ENCODE measurements at places on chromosomes 7 and 10.
A peak's percentile ranks its signal among the peaks of the same experiment; 100 is the strongest.

DNA sequence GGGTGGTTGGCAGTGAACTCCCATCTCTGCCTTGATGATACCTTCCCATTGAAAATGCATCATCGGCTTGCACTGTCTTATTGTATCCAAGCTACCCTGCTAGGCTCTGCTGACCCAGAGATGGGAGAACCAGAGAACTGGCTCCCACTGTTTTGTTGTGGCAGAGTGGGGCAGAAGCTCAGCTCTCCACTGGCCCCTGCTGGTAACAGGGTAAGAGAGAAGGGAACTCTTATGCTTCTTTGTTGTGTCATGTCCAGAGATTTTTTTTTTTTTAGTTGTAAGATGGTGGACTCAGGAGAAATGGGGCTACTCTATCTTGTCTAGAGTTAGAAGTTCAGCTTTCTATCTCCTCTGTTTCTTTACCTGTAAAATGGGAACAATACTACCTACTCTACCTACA is 100.5 kb upstream of the SDK1 start:
- no peak for DNase-seq

DNA sequence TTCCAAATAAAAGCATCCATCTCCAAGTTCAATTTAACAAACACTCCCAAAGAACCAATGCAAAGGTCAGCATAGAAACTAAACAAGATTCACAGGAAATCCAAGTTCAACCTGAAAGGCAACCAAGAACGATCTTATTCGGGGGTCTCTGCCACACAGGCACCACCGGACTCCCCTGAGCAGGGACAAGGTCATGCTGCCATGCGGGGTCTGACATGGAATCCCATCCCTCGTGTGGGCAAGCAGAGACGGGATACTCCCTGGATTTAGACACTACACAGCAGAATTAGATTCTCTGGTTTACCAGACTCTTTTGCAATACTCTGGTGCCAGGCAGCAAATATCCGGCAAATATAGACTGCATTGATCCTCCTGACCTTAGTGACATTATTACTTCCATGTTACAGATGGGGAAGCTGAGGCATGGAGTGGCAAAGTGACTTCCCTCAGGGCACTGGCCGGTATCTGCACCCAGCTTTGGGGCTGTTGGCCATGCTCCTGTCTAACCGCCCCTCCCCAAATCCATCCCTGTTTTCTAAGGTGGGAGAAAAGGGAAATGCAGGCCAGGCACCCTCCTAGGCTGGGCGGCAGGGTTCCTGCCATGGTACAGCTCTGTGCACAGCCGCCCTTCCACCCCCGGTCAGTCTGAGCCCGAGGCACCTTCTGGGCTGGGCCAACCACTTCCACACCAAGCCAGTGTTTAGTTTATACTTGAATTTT is 111.8 kb downstream of the VIPR2 start:
- no peak for DNase-seq

GRCh38 chr7:35799846-35800717 is 775 bp upstream of the SEPTIN7 start:
- DNase-seq = peak; percentile 47

DNA sequence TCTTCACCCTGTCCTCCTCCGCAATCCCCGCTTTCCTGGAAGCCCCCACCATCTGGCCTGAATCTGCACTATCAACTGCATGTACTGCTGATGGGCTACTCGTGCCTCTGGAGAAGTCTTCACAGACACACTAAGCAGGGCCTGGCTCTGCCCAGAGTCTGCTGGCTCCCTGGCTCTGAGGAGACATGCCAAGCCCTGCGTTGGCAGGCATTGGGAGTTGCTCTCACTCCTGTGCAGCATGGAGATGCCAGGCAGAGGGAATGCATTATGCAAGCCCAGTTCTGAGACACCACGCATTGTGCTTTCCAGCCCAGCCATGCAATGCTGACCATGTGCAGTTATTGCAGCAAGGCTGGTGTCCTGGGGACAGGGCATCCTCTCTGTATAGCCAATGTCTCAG is 314.6 kb downstream of the CXCL12 start:
- no peak for DNase-seq

DNA sequence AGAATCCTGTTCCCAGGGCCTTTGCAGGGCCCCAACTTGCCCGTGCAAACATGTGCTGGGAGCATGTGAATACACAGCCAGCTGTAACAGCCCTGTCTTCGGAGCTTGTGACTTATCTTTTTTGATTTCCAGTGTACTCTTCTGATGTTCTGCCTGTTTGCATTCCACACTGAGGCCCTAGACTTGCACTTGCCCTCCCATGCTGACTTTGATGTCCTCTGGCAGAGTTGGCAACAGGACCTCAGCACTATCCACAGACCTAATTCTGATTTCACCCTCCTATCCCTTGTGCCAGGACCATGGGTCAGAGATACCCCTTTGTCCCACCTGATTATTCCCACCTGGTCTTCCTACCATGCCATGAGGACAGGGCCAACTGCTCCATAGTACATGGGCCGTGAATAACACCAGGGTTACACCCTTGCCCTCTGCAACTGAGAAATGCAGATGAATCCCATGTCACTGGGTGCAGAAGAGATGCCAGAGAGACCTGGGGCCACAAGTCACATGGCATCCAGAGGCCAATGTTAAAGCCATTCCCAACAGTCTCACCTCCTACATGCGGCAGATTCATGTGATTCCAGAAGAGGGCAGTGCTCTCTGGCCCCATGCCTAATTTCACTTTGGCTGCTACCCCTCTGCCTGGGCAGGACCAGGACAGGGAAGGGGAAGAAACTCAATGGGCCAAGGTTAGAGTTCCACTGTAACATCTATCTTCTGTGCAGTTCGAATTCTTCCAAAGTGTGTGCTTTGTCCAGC is 43.0 kb downstream of the SCRN1 start:
- no peak for DNase-seq

DNA sequence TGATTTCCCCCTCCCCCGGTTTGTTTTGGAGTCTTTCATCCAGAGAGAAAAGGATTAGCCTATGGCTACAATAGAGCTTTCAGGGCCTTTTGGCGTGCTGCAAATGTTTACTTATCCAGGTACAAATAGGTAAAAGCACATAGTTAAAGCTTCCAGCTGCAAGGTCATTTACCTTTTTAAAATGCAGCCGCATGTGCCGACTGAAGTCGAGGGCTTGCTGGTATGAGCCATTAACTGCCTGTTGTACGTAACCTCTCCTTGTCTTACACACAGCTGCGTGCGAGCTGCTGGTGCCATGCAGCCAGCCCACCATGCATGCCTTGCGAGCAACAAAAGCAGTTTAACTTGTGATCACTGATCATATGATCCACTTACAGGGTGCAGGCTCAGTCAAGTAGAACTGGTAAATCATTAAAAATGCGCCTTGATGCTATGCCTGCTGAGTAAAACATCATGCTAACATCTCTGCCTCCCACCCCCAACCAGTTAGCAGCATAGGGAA is 866.4 kb downstream of the LRMDA start:
- no peak for DNase-seq

GRCh38 chr7:142375710-142376313 is 118.0 kb upstream of the PRSS58 start:
- no peak for DNase-seq

GRCh38 chr10:132110713-132111112 is 45.0 kb downstream of the JAKMIP3 start:
- no peak for DNase-seq

DNA sequence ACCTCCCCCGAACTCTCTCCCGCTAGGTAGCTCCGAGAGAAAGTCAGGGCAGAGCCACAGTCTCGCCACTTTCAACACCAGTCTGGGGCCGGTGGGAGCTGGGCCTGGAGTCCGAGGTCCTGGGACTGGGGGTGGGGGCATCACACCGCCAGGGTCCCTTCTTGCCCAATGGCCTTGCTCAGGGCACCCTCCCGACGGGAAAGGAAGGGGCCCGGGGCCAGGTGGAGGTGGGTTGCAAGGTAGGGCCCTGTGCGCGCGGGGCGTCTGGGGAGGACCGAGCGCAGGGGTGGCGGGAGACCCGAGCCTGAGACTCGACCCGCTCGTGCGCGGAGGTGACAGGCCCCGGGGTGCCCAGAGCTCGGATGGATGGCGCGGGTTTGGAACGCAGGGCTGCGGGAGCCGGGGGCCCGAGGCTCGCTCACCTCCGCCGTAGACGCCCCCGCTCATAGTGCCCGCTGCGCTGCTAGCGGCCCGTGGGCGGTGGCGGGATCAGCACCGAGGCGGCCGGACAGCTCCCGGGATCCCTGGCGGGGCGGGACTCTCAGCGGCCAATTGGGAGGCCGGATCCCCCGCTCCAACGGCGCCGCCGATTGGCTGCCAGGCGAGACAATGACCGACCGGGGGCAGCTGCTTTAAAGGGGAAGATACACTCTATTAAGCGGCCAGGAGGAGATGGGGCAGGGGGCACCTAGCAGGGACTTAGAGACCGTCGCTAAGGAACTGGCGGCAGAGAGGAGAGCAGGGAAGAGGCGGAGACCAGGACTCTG is at the start of gene ACTL6B:
Gene ACTL6B (minus strand): TSS at position 541 of the 767 bp plus-strand sequence. CDS start 94 bp downstream, at position 447.
- DNase-seq = peak; percentile 26

GRCh38 chr7:108097703-108098102 is 32.5 kb downstream of the LAMB4 start:
- no peak for DNase-seq

DNA sequence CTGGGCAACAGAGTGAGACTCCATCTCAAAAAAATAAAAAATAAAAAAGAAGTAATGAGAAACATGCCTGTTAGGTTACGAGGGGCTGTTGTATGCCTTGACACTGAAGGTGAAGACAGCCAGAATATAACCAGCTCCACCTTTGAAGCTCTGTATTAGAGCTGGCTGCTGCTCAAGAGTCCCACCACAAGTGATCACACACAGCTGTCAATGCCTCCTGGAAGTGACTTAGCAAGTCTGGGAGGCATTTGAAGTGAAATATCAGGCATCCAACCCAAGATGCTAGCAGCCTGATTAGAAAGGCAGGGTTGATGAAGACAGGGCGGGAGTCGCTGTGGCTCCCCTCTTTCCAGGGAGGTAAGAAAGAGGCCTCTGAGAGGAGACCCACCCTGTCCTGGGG is 34.1 kb upstream of the INPP5F start:
- DNase-seq = no peak

GRCh38 chr7:133932591-133932990 is 194.5 kb upstream of the LRGUK start:
- DNase-seq = no peak

DNA sequence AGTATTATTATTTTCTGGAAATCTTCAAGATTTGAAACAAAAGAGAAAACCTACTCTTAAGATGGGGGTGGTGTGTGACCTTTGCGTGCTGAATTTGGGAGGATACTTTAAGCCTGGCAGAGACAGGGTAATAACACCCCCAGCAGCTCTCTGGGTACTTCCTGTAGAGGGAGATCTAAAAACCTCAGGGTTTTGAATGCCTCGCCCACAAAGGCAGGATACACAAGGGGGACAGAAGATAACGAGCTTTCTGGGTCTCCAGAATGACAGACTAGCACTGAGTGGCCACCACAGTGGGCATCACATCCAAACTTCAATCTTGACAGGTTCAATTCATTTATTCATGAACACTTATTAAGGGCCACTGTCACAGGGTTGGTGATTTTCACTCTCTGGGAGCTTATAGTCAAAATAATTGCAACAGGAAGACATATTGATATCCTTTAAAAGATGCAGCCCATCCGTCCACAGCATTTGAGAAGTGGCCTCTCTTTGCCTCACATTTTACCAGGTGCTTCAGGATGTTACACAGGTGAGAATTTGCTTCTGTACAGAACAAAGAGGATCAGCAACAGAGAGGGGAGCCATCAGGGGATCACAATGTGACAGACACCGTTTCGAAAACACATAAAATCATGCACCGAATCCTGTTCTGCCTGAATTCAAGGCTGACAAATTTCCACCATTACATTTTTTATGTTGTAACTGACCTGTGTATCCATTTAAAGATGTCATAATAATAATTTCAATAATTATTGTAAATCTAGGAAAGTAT is 14.3 kb downstream of the CPA1 start:
- no peak for DNase-seq

- no peak for DNase-seq
Measured at GRCh38 chr10:67978749-67979148, 94.3 kb downstream of the SIRT1 start.

GRCh38 chr10:118542745-118543144 is 52.7 kb downstream of the PRLHR start:
- no peak for DNase-seq

- no peak for DNase-seq
Measured at GRCh38 chr7:19984231-19984632, 210.8 kb upstream of the TMEM196 start.

- DNase-seq = no peak
Measured at GRCh38 chr10:4541292-4541691, 284.7 kb upstream of the AKR1E2 start.

- no peak for DNase-seq
Measured at GRCh38 chr7:142568435-142569097, 180.7 kb upstream of the PRSS1 start.

DNA sequence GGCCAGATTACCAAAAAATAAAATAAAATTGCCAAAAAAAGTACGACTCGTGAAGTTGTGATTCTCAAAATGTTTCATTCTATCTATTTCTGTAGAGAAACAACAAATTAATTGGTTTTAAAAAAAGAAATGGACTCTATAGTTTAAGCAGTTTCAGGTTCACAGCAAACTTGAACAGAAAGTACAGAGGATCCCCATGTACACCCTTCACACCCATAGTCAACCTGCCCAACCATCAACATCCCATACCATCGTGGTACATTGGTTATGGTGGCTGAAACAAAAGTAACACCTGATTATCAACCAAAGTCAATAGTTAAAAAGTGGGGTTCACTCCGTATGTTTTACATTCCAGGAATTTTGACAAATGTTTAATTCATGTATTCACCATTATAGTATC is 496.1 kb downstream of the ANKRD7 start:
- DNase-seq = no peak

DNA sequence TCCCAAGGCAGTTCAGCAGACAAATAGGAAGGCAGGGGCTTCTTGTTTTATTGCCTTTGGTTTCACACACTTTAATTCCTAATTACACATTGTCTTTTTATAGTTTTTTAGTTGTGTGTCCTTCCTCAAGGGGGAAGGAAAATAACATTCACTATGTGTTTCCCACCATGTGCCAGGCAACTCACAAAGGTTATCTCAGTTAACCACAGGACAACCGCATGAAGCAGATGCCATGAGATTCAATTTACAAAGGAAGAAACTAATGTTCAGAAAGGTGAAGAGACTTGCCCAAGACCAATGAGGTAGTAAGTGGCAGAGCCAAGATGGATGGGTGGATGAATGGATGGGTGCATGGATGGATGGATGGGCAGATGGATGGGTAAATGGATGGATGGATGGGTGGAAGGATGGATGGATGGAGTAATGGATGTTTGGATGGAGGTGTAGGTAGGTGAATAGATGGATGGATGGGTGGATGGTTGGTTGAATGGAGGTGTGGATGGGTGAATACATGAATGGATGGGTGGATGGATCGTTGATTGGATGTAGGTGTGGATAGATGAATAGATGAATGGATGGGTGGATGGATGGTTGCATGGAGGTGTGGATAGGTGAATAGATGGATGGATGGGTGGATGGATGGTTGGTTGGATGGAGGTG is 77.9 kb downstream of the ARHGAP22 start:
- no peak for DNase-seq

GRCh38 chr10:62399211-62399610 is 25.0 kb downstream of the ZNF365 start:
- no peak for DNase-seq

GRCh38 chr10:62843600-62843999 is 27.4 kb upstream of the EGR2 start:
- DNase-seq = no peak

- no peak for DNase-seq
Measured at GRCh38 chr7:5463031-5463430, 39.4 kb upstream of the TNRC18 start.
